ENCODE measurements at places on chromosomes 6 and 20. TPM values are rescaled to one million over a fixed set of nuclear protein-coding genes. Genes with fewer than 3 reads are reported as not detected.

- peaks cover 3% of the 10 kb centered on the region for H3K36me3 ChIP-seq
- DNase-seq: peak; percentile 93
- peak overlapping the region; percentile 42 for H3K27ac ChIP-seq
- H3K27me3 ChIP-seq: peaks cover 18% of the 10 kb centered on the region
- peaks cover 40% of the 10 kb centered on the region for H3K4me1 ChIP-seq
Observed at GRCh38 chr6:44221291-44221960, 2.0 kb upstream of the SLC29A1 start.

DNA sequence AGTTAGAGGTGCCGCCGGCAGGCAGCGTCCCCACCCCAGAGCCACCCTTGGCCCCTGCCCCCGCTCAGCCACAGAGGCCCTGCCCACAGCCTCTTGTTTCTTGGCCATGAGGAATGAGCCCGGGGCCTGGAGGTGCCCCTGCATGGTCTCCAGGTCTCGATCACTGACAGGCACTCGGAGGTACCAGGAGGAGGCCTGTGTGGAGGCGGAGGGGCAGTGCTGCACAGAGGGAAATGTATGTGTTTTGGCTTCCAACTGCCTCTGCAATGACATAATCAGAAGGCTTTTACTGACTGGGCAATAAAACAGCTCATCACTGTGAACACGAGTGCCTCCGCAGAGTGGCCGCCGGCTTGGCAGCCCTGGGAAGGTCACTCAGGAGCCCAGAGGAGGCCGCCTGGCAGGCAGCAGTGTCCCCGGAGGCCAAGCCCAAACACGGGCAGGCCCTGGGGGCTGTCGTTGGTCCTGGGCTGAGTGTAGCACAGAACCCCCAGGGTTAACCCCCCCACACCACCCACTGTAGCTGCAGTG is 61.1 kb upstream of the GATA5 start:
- DNase-seq: no peak
- no peaks in the 10 kb centered on the region for H3K36me3 ChIP-seq
- no peak overlapping the region for H3K4me3 ChIP-seq
- H3K27me3 ChIP-seq: no peaks in the 10 kb centered on the region
- H3K4me1 ChIP-seq: no peaks in the 10 kb centered on the region

DNA sequence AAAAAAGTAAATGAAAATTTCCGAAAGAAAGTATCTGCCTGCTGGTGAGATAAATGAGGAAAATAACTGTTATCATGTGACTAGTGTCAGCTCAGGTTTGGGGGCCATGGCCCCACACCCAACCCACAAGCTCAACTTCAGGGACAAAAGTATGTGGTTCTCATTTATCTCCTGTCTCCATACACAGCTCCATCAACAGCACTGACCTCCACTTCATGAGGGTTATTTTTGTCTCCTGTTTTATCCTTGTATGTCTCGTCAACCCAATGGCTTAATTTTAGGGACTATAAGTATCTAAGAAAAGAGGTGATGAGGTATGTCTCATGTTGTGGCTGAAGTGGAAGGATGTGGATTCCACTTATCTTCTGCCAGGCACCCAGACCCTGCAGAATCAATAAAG is 271.6 kb upstream of the RIN2 start:
- no peaks in the 10 kb centered on the region for H3K27me3 ChIP-seq
- H3K36me3 ChIP-seq: no peaks in the 10 kb centered on the region
- no peaks in the 10 kb centered on the region for H3K4me1 ChIP-seq
- H3K4me3 ChIP-seq: no peak overlapping the region

GRCh38 chr20:20993372-20993771 is 112.8 kb downstream of the LINC00237 start:
- no peaks in the 10 kb centered on the region for H3K27me3 ChIP-seq
- DNase-seq: no peak
- H3K36me3 ChIP-seq: no peaks in the 10 kb centered on the region
- no peaks in the 10 kb centered on the region for H3K4me1 ChIP-seq
- H3K4me3 ChIP-seq: no peak overlapping the region
- no peak overlapping the region for H3K27ac ChIP-seq

OPRL1 gene
- total RNA-seq: 0.28 TPM

STXBP5 gene
- 28.6 TPM for total RNA-seq

CRISP3 gene
- not detected for total RNA-seq
